Right hindlimb (tissue), 1 donor: ENCODE measurements at places on chromosomes 3 and 15.
A peak's percentile ranks its signal among the peaks of the same experiment; 100 is the strongest.

GRCh38 chr15:31869686-31870307, 160.5 kb upstream of the CHRNA7 start:
- DNase-seq = no peak

GRCh38 chr3:188241072-188241471, 87.1 kb downstream of the LPP start:
- peak; percentile 41 for DNase-seq

- DNase-seq = no peak
Observed at GRCh38 chr3:188053710-188054380, 100.1 kb upstream of the LPP start.

- no peak for DNase-seq
Observed at GRCh38 chr3:172106989-172107388, 67.6 kb downstream of the FNDC3B start.

GRCh38 chr3:78165876-78166275, 1126.0 kb downstream of the ROBO2 start:
- DNase-seq = no peak

DNA sequence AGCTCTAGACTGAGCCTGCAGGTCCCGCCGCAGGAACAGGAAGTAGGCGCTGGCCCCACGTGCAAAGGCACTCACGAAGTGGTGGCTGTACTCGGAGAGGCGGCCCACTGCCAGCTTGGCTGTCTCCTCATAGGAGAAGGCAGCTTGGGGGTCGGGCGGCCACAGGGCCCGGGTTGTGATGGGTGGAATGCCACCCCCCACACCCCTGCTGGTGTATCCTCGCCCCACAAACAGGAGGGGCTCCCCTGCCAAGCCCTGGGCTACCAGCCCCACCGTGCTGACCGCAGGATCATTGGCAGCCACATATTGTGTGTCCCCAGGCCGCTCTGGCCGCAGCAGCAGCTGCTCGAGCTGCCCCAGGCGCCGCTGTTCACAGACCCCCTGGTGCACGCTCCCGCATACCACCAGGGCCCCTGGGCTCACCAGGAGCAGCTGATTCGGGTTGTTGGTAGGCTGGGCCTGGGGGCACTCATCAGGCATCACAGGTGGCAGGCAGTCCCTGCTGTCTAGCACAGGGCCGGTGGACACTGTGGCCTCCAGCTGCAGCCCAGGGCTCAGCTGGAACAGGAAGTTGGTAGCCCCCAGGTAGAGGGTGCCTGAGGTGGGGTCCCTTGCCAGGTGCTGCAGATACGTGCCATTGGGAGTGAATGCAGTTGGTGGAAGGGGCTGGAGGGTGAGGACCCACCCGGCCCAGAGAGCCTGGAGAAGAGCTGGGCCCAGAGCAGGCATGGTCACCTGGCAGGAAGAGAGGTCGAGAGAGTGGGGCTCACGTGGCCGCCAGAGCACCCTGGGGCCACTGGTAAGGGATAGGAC, 5.8 kb downstream of the PLXNB1 start:
- no peak for DNase-seq

- no peak for DNase-seq
Observed at GRCh38 chr15:60126200-60126599, 122.1 kb downstream of the FOXB1 start.
